Mesendoderm (in vitro differentiated cells): ENCODE measurements at places on chromosomes 7 and 10.
A peak's percentile ranks its signal among the peaks of the same experiment; 100 is the strongest.

DNA sequence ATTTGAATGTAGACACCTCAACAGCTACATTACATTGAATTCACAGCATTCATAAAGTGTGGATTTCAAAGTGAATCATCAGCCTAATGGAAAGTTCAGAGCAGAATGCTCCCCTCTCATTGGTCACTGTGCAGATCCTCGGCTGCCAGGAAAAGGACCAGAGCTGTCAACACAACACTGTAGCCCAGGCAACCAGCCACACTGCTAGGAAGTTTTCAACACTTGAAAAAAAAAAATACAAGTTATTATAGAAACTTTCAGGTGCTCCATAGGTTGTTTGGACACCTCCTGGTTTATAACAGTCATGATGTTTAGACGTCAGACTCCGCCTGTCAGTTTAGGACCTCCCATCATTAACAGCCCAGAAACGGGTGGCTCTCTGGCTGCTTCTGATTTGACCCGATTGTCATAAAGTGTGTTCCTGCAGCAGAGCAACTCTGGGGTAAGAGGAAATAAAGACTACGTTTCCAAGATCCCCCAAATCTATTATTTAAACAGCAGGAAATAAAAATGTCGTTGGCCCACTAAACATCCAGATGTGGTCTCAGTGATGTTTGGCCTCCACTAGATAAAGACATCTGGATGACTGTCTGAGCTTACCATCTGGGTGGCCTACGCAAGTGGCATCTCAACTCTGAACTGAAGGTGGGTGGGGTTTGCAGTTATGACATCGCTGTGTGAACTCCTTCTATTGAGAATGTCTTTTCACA lies 117.4 kb downstream of the CABCOCO1 start:
- DNase-seq: peak; percentile 59

DNA sequence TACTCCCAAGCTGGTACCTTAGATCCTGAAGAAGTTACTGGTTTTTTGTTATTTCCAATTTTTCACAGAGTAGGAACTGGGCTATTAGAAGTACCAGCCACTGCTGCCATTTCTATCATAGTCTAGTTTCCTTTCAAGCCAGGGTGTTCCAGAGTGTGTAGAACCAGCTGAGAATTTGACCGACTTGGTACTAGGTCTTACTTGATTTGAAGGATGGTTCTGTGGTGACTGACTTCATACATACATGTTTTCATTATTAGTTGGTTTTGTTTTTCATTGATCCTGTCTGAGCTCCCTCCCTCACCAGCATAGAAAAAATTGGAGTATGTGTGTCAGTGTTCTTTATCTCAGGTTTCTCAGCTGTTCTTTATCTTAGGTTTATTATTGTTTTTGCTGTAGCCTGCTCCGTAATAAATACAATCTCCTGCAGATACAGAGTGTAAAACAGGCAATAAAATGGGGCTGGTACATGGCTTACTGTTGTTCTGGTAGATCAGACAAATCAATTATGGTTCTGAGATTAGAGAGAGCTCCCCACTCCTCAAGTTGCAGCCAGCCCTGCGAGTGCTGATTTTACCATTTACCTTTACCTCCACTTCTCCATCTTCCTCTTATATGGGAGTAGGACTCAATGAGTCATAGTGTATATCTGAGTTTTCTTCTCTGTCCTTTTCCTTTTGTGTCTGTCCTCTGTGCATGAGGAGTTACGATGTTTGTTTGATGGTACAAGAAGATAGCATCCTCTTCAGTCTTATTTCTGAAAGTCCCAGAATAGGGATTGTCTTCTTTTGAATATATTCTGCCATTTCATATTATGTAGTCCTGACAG lies 122.6 kb downstream of the LRRC4 start:
- DNase-seq: no peak

- DNase-seq: no peak
These were observed 20.3 kb downstream of the ACSM6 start for GRCh38 chr10:95214369-95214768.

- no peak for DNase-seq
These were observed 154.6 kb upstream of the GDF10 start for GRCh38 chr10:47145290-47145934.

GRCh38 chr10:123906884-123907652 lies 15.5 kb upstream of the CPXM2 start:
- DNase-seq: no peak

- no peak for DNase-seq
These were observed 17.3 kb downstream of the SYPL1 start for GRCh38 chr7:106094780-106095179.

- no peak for DNase-seq
These were observed 98.4 kb downstream of the UBE2H start for GRCh38 chr7:129854401-129854800.

DNA sequence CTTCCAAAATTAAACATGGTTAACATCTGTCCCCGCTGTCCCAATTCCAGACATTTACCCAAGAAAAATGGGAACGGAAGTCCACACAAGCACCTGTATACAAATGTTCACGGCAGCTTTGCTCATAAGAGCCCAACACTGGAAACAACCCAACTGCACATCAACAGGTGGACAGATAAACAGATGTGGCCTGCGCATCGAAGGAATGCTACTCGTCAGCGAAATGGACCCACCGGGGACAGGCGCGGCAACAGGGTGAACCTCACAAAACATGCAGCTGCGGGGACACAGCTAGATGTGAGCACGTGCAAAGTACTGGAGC lies 20.9 kb downstream of the GPR146 start:
- DNase-seq: no peak

GRCh38 chr7:57381581-57381980 lies 68.4 kb upstream of the ZNF716 start:
- DNase-seq: no peak

- DNase-seq: no peak
These were observed 69.7 kb downstream of the CALML3 start for GRCh38 chr10:5594271-5595049.

DNA sequence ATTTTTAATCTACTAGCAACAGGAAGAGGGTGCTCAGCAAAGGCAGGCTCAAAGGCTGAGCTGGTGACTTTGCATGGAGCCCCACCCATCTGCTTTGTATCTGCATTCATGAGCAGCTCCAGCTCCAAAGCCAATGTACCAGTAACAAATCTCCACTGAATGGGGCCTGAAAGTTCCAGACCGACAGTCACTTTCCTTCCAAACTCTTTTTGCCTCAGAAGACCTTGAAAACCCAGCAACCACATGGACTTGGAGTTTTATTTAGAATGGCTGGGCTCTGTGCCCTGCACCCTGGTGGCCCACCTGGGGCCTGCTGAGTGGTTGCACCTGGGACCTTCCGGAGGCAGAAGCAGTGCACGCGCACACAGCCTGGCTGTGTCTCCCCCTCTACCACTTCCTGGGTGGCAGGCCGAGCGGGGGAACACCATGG lies 195.0 kb upstream of the PLXNA4 start:
- DNase-seq: no peak

- DNase-seq: peak; percentile 42
These were observed 90.2 kb upstream of the GNA12 start for GRCh38 chr7:2934211-2934731.

GRCh38 chr7:41401833-41402232 lies 301.1 kb downstream of the INHBA start:
- no peak for DNase-seq

DNA sequence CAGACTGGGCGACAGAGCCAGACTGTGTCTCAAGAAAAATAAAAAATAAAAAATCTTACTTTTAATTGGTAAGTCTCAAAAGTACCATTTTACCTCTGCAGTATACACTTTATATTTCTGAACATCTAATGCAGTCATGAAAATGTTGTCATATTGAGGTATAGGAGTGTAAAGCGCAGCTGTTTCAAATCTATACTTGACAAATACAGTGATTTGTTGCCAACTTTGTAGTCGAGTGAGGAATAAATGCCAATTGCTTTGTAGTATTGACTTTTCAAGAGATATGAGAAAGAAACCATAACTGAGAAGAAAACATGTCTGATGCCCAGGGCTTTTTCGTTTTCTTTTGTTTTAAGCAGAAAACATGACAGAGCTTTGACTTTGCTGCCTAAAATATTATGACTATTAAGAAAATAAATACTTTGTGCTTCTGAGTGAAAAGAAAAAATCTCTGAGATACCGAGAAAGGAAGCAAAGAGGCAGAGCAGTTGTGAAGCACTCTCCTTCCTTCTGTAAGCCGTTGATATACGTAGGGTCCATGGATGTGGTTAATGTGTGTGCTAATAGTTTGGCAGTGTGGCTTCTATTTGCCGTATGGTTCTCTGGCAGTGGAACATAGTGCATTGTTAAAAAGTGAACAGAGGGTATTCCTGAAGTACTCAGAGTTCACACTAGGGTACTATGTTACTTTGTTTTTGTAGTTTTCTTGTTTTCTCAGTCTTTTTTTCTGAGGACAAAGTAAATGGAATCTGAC lies 38.2 kb downstream of the AVL9 start:
- DNase-seq: no peak

- DNase-seq: no peak
These were observed 8.5 kb upstream of the DGKB start for GRCh38 chr7:14911077-14911476.

DNA sequence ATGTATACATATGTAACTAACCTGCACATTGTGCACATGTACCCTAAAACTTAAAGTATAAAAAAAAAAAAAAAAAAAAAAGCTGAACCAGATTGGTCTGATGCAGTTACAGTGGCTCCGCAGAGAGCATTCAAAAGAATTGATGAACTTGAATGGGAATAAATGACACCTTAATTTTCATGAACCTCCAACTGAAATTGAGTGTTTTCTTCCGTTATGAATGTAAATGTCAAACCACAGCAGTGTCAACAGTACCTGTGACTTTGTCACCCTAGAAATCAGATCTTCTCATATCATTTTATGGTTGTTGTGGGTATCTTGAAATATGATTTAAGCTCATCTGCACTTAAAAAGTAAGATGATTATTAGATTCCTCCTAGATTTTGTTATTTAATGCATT lies 32.7 kb upstream of the SRGN start:
- no peak for DNase-seq
